ENCODE measurements at places on chromosomes 3 and 15.

DNA sequence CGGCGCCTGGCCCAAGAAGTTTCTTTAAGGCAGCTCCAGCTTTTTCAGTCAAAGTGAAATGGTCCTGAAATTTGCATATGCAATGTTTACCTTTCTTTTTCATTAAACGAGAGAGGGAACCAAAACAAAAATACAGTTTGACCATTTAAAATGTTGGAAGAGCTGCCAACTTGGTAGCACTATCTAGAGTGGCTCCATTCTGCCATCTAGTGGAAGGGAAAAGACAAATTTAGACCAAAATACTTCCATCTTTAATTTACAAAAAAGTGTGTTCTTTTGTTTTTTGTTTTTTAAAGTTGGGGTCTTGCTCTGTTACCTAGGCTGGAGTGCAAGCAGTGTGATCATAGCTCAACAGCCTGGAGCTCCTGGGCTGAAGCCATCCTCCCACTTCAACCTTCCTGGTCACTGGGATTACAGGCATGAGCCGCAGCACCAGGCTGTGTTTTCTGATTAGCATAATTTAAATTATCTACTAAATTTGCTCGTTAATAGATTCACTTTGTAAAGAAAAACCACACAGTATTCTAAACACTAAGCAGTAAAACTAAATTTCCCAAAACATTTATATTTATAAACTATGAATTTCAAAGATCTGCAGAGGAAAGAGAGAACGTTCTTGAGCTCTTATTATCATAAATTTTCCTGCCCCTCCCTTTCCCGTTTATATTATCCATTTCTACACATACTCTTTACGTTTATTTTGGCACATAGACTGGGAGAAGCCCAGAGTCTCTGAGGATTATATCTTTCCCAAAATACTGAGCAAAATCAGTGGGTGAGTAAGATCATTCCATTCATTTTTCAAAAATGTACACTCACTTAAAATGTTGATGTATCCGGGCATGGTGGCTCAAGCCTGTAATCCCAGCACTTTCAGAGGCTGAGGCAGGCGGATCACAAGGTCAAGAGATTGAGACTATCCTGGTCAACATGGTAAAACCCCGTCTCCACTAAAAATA is 15.4 kb upstream of the RFC4 start:
- no peak for DNase-seq

DNA sequence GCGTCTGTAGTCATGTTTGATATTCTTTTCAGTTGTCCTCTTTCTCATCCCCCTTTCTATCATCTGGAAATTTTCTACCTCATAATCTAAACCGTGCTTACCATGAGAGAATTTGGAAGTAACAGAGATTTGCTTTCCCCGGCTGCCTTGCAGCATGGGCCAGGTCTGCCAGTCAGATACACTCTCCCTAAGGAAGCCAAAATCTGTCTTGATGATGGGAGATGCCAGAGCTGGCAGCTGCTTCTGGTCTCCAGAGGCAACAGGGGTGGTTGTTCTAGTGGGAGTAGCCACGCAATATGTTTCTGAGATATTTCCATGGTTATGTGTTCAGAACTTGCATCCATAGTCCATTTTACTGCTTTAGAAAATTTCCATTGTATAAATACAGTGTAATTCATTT is 218.9 kb upstream of the RORA start:
- no peak for DNase-seq

DNA sequence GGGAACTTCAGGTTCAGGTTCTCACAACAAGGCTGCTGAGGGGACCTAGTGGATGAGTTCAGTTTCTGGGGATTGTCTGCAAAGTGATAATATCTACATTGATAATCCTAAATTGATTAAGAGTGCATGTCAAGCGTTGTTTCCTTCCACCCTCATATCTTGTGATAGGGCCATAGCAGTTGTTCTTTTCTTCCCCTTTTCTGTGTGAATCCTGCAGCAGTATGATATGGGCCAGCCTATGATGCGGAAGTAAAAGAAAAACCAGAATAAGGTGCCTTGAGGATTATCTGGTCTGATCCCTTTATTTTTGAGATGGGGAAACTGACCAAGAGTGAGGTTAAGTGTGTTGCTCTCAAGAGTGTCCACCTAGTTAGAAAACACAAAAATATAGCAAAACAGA is 86.2 kb downstream of the MITF start:
- no peak for DNase-seq

DNA sequence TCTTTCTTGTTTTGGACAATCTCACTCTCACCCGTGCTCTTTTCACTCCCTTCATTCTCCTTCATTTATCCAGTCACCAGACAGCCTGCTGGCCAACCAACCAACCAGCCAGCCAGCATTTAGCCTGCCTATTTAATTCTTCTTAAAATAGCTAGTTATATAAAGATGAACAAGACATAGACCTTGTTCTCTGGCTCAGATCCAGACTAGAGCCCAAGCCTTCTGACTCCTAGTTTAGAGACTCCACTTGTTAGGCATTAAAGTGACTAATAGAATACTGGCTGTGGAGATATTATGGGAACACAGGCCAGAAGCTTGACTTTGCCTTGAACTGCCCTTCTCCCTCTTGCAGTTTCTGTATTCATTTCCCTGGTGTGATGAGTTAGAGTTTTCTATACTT is 215.3 kb upstream of the THRB start:
- DNase-seq = no peak

DNA sequence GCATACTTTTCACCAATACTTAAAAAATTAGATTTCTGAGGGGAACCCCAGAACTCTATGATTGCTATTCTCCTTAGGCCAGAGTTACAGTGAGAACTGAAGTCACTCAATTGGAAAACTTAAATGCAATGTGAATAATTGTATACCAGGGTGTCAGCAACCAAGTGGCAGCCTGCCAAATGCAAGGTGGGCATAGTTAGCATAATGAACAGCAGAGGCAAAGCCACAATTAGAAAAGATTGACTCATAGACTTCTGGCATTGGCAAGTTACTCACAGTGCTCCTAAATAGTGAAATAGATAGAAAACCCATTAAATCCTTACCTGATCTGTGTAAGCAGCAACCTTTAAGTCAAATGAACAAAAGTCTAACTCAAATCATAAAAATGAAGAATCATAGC is 94.9 kb downstream of the BCHE start:
- DNase-seq = no peak

DNA sequence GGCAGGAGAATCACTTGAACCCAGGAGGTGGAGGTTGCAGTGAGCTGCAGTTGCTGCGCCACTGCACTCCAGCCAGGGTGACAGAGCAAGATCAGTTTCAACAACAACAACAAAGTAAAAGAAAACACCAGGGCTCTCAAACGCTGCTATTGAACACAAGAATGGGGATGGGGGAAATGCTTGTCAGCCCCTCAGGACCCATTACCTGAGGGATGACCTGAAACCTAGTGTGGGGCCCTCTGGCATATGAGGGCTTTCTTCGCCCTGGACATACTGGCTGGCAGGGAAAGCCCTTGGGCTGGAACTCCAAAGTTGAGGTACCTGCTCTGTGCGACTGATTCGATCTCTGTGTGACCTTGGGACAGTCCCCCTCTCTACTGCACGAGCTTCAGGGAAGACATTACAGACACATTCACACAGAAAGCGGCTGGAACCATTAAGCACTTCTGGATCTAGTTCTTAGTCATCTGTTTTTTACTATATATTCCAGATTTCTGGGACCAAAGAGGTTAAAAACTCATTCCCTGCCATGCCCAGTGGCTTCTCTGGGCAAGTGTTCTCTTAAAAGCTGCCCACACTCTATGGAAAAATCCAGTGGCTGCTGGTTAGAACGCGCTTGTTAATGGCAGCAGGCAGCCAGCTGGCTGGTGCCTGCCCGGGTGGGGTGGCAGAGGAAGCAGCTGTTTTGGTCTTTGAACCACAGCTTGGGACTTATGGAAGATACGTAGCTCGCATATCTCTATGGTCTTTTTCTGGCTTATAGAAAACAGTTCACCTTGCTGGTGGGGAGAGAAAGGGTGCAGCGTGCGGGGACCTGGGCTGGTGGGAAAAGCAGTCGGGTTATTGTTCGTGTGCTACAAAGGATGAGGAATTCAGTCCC is 57.2 kb downstream of the ATP1B3 start:
- no peak for DNase-seq

DNA sequence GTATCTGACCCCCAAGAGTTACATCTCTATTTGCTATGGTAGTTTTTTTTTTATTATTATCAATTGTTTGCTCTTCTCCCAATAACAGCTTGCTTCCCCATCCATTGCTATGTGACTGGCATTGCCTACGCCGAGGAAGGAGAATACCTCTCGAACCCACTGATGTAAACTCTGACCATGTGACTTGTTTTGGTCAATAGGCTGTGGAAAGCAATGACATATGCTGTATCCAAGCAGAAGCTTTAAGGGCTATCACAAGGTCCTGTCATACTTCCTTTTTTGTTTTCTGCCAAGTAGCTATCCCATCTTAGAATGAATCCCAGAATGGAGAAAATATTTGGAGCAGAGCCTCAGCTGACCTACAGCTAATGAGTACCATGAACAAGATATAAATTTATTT is 111.0 kb upstream of the FRMD4B start:
- no peak for DNase-seq
